Ovary (tissue), 10 donors: ENCODE measurements at places on chromosomes 2 and 18. TPM values are rescaled to one million over a fixed set of nuclear protein-coding genes. Genes with fewer than 3 reads are reported as not detected.

DNA sequence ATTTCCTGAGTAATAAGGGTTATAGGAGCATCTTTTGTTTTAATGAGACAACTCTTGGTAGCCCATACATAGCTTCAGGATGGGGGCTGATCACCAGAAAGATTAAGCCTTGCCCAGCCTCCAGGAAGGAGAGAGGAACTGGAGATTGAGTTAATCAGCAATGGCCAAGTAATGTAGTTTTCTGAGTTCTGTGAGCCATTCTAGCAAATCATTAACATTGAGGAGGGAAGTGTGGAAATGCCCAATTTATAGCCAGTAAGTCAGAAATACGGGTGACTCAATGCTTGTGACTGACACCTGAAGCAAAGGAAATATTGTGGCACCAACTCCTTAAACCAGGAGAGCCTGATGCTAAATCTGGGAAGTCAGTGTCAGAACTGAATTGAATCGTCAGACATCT lies 205.1 kb upstream of the SRD5A2 start:
- no peak for DNase-seq

- no peak for DNase-seq
Measured at GRCh38 chr18:54238173-54238936, 13.9 kb upstream of the MBD2 start.

- DNase-seq, result no peak
Measured at GRCh38 chr2:67716895-67717396, 319.8 kb downstream of the ETAA1 start.

GRCh38 chr2:57343391-57344006 lies 703.1 kb upstream of the VRK2 start:
- DNase-seq, result no peak

GRCh38 chr18:37684590-37684989 lies 119.0 kb upstream of the CELF4 start:
- no peak for DNase-seq

The KLF11 gene
- total RNA-seq, result 45.3 TPM

The GAREM2 gene
- total RNA-seq, result 6.5 TPM

The DBI gene
- total RNA-seq, result 49.7 TPM
